ENCODE measurements at places on chromosomes 5 and 9.

DNA sequence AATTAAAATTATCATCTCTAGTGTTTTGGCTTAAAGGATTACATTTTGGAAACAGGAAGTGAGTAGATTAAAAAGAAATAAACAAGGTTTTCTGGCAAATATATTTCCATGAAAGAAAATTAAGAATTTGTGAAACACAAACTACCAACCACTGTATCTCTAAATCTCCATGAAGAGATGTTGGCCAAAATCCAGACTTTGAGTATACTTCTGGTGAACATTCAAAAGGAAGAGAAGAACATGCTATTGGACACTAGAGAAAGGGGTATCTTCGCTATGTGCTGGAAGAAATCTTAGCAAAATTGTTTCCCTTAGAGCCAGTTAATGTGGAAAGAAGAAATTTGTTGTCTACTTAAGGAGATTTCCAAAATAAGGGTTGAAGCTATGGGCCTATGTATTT lies 710.4 kb upstream of the CTNND2 start:
- no peak for DNase-seq

DNA sequence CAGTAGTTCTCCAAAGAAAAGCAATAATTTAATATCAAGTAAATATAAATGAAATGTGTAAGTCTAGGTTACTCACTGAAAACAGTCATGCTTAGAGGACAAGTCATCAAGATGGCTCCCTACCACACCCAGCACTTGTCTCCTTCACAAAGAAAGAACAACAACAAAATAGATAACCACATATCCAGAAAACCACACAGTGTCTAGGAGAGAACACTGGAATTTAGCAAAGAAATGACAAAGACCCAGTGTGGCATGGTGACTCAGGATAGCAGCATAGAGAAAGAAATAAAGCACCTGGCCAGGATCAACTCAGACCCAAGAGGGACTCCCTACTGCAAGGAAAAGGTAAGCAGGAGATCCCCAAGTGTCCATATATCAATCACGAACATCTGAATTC lies 356.2 kb downstream of the TMEM161B start:
- DNase-seq: no peak

DNA sequence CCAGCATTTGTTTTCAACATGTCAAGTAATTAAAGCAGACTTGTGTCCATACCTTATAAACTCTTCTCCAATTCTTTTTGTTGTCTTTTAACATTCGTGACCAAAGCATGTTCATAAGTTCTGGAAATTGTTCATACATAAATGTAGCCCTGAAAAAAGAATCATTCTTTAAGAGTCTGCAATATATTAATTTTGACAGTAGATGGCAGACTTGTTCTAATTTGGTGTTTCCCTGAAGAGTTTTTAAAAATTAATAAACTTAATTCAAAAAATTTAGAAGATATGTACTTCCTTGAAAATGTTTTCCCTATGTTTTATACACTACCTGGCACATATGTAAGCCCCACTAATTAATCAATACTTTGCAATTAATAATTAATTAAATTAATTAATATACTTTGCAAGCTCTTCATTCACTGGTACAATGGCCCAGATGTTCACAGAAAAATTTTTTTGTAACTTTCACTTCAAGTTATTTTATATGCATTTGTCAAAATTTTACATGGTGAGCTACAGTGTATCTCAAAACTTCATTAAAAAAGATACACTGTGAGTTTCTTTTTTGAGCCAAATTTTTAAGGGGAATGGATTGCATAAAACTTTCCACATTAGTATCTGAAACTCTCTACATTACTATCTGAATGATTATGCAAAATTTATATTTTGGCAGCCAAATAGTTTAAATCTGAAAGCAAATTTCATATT lies 42.1 kb downstream of the CLINT1 start:
- no peak for DNase-seq

DNA sequence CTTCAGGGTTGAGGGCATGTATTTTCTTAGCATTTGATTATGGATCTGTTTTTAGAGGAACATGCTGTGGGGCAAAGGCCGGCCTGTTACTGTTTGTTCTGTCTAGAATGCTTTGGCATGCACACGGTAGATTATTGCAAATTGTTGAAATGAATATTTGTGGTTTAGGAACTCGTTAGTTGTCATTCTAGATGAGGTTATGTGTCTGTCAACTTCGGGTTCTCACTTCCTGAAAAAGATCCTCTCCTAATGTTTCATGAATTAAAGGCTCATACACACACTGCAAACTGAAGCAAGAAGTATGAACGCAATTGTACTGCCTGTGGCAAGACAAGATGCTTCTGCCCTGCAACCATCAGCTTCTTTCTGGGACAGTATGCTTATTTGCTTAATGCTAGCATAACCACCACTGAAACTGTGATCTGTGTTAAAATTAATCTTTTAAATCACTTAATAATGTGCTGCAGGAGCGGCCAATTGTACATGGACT lies 99.6 kb downstream of the BASP1 start:
- DNase-seq: no peak

GRCh38 chr9:116058421-116058820 lies 95.2 kb upstream of the PAPPA start:
- no peak for DNase-seq

DNA sequence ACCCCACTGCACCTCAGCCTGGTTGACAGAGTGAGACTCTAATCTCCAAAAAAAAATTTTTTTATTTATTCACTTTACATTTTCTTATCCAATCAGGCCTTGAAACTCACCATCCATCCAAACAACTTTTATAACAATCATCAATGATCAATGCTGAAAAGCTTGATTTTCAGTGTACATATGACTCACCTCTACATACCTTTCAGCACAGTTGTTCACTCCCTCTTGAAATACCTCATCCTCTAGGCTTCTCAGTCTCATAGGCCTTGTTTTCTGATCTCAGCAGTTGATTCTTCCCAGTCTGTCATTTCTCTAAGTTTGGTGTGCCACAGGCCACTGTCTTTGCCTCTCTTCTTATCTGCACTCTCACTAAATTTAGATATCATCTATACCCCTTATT lies 36.2 kb downstream of the GRIN3A start:
- DNase-seq: no peak

DNA sequence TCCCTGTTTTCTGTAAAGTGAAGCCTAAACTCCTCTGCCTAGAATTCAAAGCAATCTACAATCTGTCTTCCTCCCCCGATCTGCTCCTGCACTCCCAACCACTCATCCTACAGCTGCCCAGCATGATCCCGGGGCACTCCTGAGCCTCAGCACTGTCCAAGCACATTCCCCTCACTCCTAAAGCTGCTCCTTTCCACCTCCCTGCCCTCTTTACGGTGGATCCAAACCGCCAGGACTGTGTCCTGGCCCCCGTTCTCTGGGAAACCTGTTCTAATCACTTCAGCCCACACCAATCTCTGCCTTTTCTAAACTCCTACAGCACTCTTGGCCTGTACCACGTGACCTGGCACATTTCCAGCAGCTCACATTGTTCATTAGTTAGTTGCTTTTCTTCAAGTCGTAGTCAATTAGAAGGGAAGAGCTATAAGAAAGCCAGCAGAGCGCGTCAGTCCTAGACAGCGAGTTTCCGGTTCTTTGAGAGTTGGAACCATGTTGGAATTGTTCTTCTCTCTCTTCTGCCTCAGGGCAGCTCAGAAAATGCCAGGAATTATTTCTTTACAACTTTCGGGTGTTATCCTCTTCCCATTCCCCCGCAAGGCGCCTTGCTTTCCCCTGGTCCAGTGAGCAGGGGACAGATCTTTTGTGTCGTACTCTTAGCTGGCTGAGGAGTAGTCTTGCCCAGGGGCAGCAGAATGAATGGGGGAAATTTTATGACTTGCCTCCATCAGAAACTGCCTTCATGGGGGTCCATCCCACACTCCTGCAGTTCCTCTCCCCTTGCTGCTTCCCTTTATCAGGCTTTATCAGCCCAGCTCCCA lies 60.7 kb downstream of the NRG2 start:
- no peak for DNase-seq

Measured in NCI-H2081 (cell line).